Ascending aorta (tissue), 2 donors: ENCODE measurements at places on chromosomes 6 and 20. TPM values are rescaled to one million over a fixed set of nuclear protein-coding genes. Genes with fewer than 3 reads are reported as not detected.

The RNF182 gene
- total RNA-seq, result 3.0 TPM

The CST7 gene
- not detected for total RNA-seq

The MED23 gene
- 20.4 TPM for total RNA-seq

The FRK gene
- 8.4 TPM for total RNA-seq

The SLC22A23 gene
- total RNA-seq, result 42.0 TPM

The HLA-DPA1 gene
- total RNA-seq, result 285 TPM

The GMNN gene
- 8.1 TPM for total RNA-seq

- DNase-seq, result no peak
Observed at GRCh38 chr6:87279196-87279595, 43.2 kb upstream of the SMIM8 start.

DNA sequence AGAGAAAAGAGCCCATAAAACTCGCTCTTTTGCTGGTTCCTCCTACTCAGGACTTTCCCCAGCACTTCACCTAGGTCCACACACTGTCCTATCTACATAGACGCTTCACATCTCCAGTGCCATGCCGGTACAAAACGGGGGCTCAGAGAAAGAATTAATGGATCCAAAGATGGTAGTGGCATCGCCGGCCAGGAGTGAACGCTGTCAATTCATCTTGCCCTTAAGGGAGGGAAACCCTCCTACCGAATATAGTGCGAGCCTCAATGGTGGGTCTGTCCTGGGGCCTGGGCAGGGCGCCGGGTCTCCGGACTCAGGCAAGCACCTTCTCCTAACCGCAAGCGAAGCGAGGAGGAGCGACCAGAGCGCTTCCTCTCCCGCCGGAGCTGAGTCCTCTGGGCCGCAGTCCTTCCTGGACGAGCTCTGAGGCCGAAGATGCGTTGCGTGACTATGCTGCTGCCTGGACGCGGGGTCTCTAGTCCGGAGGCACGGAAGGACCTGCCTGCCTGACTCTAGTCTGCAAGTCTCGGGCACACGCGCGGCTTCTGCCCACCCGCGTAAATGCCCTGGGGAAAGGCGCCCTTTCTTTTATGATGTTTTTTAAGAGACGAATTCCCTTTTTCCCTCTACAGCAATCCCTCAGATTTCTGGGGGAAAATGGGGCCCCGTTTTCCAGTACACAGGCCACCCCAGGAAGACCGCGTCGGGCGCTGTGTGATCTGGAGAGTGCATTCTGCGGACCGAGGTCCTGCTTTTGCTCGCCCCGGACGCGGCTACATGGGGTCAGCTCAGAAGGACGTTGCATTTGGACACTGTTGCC, 100.1 kb upstream of the PRDM1 start:
- DNase-seq, result no peak

DNA sequence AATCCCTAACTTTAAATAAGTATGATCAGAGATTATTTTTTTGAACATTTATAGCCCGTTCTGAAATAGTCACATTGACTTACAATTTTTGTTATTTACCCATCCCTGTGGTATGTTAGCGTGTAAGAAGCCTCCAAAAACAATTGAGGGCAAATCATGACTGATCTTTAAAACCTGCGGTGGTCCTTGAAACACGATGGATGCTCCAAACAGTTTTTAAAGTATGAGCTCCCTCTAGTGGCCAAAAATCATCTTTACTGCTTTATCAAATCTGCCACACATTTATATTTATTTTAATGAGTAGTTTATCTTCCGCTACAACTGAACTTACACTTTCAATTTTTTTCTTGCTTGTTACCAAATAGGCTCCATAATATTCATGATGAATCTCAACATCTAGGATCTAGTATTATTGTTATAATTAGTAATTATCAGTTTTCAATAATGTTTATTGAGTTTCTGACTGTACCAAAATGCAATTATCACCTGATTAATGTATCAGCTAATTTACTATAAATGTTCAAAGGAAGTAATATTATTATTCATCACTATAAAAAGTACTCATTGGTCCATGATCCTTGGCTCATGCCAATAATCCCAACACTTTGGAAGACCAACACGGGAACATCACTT, 52.2 kb downstream of the MARCKS start:
- DNase-seq, result no peak

- no peak for DNase-seq
Observed at GRCh38 chr6:44508646-44509045, 121.1 kb downstream of the CDC5L start.

- no peak for DNase-seq
Observed at GRCh38 chr6:101728388-101728787, 334.9 kb downstream of the GRIK2 start.

DNA sequence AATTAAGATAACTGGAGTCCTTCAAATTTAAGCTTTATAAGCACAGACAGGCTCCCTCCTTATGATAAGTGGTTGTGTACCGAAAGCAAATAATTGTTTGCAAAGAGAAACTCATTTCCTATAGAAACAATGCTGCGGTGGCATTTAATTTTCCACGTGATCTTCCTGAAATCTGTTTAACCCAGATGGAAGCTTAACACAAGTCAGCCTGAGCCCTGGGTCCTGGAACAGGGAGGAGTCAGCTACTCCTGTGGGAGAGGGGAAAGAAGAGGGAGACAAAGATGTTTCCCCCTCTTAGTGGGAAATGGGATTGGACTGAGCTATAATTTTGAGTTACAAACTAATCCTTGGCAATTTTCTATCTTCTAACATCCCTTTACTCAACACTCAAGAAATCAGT, 136.5 kb downstream of the ELOVL4 start:
- DNase-seq, result no peak

GRCh38 chr6:125714441-125715090, 34.9 kb upstream of the HEY2 start:
- DNase-seq, result no peak
